ENCODE measurements at places on chromosomes 7 and 10.

DNA sequence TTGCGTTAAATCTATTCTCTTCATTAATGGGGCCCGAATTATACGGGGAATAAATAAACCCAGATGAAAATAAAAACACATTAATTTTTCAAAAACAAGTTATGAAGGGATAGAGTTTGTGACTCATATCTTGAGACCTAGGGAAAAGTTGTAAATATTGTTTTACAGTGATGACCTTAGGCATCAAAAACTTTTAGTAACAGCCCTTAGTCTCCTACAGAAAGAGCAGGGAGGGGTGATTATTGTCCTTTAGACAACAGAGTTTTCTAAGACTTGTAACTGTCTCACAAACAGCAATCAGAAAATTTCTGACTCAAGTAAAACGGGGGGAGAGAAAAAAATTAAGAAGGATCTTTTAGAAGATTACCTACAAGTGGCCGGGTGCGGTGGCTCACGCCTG is 102.7 kb downstream of the COL28A1 start:
- DNase-seq: no peak

DNA sequence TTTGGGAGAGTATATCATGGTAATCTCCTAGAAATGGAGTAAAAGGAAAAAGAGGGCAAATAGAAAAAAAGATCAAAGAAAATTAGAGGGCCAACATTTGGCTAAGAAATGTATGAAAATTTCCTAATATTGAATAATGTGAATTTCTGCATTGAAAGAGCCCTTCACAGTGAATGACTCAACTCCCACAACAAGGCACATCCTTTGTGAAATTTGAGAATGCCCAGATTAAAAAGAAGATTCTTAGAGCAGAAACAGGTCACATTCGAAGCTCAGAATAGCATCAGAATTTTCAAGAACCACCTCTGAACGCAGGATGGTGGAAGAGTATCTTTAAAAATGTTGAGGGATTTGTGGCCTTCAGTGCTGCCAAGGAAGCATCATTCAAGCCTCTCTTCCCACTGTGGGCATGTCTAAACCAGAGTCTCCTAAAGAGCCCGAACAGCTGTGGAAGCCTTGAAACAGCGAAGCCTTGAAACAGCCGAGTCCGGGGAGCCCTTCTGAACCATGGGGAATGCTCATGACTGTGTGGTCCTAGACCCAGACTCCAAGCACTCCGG is 43.6 kb downstream of the GUSB start:
- DNase-seq: no peak

- DNase-seq: no peak
Measured at GRCh38 chr7:127189886-127190285, 62.9 kb downstream of the GRM8 start.

- DNase-seq: no peak
Measured at GRCh38 chr10:123766761-123767160, 100.6 kb downstream of the GPR26 start.

DNA sequence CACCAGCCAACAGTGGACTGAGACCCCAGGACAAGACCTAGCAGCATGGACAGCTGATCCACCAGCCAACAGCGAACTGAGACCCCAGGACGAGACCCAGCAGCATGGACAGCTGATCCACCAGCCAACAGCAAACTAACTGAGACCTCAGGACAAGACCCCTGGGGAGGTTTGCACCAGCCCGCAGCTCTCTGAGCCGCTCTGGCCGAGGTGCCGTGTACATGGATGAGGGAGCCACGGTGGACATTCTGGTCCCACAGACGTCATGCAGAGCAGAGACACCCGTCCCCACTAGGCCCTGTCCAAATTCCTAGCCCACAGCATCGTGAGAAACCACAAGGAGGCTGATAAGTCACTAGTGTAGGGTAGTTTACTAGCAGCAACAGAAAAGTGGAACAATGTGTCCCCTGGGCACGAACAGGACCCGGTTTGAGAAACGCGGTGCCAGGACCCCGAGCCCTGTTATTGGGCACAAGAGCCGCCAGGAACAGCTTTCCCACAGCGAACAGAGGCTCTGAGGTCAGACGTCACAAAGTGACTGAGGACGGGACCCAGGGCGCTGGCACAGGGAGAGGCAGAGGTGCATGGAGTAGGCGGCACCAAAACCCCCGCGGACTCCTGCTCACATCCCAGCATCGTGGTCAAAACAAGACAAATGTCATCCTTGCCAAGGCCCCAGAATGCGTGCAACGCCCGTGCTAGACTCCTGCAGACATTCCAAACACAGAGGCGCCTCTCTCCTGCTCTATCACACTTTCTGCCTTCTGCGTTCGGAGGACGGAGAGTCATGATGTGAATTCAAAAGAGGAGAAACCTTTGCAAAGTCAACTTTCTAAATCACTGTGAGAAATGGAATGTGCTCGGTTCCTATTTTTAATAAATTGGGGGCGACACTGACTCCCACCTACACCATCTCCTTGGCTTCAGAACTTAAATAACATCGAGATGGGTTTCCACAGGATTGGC is 8.1 kb downstream of the STK32C start:
- no peak for DNase-seq

DNA sequence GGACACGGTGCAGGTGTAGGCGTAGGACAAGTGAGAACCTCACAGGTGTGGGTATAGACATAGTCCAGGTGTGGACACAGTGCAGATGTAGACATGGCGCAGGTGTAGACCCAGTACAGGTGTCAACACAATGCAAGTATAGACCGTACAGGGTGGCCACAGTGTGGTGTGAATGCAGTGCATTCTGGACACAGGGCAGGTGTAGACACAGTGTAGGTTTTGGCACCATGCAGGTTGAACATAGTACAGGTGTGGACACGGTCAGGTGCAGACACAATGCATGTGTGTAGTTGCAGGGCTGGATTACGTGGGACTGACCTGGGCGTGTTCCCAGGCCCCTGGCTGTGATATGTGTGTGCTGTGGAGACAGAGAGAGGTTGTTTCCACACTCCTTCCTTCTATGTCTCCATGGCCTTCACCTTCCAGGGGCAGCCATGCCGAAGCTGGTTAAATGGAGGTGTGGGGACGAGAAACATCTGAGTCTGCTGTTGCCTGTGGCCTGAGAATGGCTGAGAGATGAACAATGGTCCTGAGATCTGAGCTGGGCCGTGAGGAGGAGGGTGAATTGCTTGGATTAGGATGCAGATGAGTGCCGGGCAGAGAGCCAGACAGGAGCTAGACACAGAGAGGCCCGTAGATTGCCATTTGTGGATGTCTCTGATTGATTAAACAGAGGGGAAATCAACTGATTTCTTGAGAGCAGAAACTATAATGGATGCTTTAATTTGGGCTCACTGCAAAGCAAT is 343.9 kb upstream of the SHH start:
- DNase-seq: no peak

DNA sequence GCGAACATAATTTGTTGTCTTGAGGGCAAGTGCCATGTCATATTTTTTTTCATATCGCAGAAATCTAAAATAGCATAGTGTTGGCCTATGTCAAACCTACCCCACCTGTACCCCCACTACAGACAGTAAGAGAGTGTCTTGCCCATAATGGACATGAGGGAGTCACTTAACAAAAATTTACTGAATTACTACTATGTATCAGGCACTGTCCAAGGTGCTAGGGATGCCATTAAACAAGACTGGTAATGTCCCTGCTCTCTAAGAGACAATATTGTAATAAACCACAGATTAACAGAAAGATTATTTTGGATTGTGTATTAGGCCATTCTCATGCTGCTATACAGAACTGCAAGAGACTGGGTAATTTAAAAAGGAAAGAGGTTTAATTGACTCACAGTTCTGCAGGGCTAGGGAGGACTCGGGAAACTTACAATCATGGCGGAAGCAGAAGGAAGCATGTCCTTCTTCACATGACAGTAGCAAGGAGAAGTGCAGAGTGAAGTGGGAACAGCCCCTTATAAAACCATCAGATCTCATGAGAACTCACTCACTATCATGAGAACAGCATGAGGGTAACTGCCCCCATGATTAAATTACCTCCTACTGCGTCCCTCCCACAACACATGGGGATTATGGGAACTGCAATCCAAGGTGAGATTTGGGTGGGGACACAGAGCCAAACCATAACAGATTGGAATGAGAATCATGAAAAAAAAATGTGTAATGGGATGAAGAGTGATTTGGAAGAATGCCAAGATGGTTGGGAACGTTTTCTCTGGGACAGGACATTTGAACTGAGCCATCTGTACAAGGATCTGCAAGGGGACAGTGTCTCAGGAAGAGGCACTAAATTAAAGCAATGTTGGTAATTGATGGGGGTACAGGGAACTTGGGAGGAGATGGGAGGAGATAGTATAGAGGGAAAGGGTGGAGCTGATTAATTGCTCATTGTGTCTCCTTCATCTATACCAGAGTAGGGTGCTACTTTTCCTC is 108.5 kb downstream of the FAM107B start:
- DNase-seq: no peak

GRCh38 chr10:125472010-125472607 is 210.9 kb downstream of the TEX36 start:
- DNase-seq: no peak

DNA sequence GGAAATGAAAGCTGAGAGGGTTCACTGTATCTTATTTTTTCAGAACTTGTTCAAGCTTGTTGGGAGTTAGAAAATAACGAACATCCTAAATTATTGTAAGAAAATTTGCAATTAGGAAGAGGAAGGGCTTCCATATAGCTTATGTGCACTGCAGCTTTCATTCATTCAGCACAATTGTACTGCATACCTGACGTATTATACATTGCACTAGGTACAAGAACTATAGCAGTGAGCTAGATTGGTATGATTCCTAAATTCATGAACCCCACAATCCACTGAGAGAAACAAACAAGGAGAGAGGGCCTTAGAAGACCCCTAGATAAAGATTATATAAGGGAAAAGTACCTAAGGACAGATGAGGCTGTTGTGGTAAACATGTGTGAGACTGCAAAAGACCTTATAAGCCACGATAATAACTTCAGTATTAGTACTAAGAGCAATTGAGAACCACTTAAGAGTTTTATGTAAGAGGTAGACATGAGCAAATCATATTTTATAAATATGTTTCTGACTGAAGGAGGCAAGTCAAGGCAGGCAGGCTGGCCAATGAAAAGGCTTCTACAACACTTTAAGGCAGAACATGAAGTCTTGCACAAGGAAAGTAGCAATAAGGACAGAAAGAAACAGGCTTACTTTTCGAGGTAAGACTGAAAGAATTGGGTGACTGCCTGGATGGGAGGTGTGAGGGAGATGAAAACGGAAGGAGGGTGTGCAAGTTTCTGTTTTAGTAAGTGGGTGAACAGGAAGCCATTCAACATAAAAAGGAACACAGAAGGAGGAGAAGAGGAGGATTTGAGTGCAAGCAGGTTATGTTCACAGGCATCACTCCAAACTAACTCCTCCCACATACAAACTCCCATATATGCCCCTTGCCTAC is 77.9 kb upstream of the LRRN3 start:
- DNase-seq: no peak

DNA sequence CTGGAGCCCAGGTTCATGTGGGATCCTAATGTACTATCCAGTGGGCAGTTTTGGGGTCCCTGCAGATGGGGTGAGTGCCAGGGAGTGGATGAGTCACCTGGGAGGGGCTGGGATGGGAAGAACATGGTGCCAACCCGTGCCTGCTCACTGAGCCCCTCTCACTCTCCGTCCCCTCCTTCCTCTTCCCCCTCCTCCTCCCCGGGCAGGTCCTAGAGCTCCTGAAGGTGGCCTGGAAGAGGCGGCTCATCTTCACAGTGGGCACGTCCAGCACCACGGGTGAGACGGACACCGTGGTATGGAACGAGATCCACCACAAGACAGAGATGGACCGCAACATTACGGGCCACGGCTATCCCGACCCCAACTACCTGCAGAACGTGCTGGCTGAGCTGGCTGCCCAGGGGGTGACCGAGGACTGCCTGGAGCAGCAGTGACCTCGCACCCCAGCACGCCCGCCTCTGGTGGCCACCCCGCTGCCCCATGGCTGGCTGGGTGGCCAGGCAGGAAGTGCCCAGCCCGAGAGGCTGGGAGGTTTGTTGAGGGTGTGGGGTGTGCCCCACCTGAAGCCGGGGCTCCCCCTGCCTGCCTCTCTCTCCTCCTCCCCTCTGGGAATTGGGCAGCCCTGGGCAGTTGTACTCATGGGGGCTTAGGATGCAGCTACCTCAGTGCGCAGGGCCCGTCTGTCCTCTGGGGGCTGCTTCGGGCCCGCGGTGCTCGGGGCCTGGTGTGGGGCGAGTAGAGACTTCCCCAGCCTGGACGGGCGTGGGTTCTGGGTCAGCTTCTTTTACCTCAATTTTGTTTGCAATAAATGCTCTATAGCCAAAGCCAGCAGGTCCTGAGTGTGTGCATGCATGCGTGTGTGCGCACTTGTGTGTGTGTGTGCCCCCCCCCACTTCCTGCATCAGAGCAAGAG is 4.9 kb upstream of the UPK3B start:
- DNase-seq: no peak

- DNase-seq: no peak
Measured at GRCh38 chr10:79005126-79005810, 63.5 kb upstream of the ZMIZ1 start.

GRCh38 chr10:61052469-61053205 is 108.7 kb upstream of the RHOBTB1 start:
- no peak for DNase-seq

DNA sequence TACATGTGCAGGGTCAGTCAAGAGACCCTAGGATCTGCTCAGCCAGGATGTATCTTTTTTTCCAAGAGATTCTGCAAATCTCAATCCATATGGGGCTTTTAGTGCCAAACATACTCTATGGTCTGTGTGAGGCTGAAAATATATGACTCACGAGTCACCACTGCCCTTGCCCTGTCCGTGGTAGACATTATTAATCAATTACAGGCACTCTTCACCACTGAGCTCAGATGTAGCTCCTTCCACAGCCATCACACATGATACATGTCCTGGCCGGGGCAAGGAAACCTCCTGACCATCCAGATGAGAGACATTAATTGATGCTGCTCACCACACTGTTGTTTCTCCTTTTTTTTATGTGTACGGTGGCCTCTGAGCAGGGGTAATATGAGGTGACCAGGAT is 90.2 kb upstream of the RET start:
- DNase-seq: no peak

DNA sequence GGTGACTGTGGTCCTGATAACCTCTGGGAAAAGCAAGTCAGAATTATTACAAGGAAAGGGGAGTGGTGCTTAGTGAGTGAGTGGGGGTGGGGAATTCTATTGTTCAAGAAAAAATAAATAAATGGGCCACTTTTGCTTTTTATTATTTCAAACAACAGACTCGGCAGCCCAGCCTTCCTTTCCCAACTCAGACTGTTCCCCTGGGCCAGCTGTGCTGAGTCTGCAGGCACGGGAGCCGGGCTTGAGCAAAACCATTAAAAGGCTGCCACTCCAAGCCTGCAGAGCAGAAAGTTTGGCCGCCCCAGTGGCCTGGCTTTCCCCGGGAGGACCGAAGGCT is 90.0 kb downstream of the PLXNA4 start:
- DNase-seq: no peak
